ENCODE measurements at places on chromosomes 7 and 10. TPM values are rescaled to one million over a fixed set of nuclear protein-coding genes. Genes with fewer than 3 reads are reported as not detected.

VSTM4 gene
- total RNA-seq = 0.27 TPM

PNLIPRP3 gene
- total RNA-seq = not detected

DMBT1 gene
- not detected for total RNA-seq

NACAD gene
- total RNA-seq = 0.02 TPM

SLC35G1 gene
- 4.0 TPM for total RNA-seq

NUDT5 gene
- total RNA-seq = 91.5 TPM

SFTPA2 gene
- not detected for total RNA-seq

MACROH2A2 gene
- 2.9 TPM for total RNA-seq

LRRD1 gene
- total RNA-seq = not detected

PRLHR gene
- total RNA-seq = not detected

GGCT gene
- total RNA-seq = 48.9 TPM

GPR22 gene
- total RNA-seq = not detected

OR6B1 gene
- total RNA-seq = not detected

WDR86 gene
- not detected for total RNA-seq

NYAP1 gene
- total RNA-seq = not detected

Measured in T-helper 2 cell treated with Interferon-gamma antibody and Interleukin-4, amounts not matched to agents 100 ng/mL and 5 ng/mL, for 36 hours (primary cell).